ENCODE measurements at places on chromosomes 6 and 20.

DNA sequence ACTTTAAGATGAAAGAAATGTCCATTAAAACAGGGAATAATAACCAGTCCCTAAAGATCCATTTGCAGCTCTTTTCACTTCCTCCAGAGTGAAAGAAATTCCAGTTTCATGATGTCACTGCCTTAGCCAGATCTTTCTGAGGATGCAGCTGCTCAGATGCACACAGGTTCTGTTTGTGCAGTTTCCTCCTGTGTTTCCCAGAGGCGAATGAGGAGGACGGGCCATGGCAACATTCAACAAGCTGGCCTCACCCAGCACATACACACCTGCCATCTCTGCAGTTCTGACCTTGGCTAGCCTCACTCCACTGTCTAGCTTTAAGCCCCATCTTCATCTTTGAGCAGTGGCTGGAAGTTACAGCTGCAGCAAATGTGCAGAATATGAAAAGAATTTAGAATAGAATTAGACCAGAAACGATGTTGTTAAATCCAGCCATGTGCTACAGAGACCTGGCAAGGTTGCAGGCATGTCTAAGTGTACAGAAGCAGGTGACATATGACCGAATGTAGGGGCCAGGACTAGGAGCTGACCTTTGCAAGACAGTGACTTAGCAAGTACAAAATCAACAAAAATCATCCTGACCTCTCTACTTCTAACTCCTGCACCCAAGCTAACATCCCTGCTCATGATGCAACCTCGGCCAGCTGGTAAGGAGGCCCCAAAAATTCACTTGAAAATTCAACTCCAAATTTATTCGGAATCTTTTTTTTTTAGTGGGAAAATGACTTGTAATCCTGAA is 35.0 kb downstream of the FAM50B start:
- peak; percentile 41 for DNase-seq

GRCh38 chr6:165298402-165298801 is 11.0 kb downstream of the C6orf118 start:
- DNase-seq = no peak

DNA sequence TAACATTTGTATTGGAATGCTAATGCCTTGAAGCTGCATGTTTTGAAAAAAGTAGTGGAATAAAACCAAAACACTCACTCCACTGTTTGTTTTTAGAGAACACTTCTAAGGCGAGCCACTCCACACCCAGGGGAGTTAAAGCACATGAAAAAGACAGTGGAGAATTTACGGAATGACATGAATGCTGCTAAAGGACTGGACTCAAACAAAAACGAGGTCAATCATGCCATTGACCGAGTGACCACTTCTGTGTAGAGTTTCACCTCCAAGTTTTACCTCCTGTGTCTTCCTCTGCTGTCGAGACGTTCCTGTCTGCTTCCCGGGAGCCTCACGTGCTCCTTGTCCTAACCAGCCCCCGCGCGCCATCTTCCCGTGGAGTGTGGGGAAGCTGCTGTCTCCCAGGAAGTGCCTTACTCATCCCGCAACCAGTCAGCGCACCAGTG is 127.8 kb downstream of the LRRC1 start:
- DNase-seq = no peak

GRCh38 chr6:137496368-137496767 is 2.2 kb upstream of the OLIG3 start:
- DNase-seq = no peak

DNA sequence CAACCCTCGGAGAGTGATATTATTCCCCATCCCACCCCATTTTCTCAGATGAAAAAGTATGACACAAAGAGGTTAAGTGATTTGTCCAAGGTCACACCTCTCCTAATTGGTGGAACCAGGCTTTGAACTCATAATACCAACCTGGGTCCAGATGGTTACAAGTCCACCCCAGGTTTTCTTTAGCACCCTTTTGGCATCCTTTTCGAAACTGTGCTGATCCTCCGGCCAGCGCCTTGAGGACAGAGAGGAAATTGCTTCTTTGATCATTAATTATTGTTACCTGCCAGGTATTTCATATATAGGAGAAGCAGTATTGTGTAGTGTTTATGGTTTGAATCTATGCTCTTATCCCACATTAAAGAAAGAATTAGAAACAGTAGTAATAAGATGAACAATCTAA is 29.3 kb upstream of the PDYN start:
- no peak for DNase-seq

- DNase-seq = no peak
Measured at GRCh38 chr6:30158475-30159040, 2.5 kb downstream of the TRIM10 start.
